Smooth muscle cell of the brain vasculature (primary cell): ENCODE measurements at places on chromosomes 13 and 19.

- no peak for DNase-seq
Observed at GRCh38 chr19:43913383-43913782, 21.7 kb downstream of the ZNF45 start.

DNA sequence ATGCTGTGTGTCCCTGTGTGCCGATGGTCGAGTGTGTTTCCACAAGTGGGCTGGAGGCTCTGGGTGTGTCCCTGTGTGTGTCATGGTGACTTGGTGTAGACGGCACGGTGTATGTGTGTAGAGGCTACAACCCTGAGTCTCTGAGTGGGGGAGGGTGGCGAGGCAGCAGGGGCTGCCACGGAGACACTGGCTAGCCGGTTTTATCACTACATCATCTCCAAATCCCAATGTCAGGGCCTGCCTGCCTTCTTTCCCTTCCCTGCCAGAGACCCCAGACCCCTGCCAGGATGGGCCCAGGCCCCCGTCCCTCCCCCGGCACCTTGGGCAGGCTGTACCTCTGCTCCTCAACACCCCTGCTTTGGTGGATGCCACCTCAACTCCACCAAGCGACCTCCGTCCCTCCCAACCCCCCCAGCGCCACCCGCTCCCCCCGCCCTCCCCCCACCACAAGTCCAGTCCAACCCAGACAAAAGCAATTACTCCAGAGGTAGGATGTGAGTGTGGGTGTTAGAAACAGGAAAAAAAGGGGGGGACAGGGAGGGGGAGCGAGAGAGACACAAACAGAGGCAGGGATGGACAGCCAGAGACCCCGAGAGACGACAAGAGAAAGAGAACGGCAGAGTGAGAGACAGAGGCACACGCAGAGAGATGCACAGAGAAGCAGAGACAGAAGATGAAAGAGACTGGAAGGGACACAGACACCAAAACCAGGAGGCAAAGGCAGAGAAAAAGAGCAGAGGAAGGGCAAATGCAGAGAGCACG is 21.6 kb upstream of the POU2F2 start:
- DNase-seq = no peak

DNA sequence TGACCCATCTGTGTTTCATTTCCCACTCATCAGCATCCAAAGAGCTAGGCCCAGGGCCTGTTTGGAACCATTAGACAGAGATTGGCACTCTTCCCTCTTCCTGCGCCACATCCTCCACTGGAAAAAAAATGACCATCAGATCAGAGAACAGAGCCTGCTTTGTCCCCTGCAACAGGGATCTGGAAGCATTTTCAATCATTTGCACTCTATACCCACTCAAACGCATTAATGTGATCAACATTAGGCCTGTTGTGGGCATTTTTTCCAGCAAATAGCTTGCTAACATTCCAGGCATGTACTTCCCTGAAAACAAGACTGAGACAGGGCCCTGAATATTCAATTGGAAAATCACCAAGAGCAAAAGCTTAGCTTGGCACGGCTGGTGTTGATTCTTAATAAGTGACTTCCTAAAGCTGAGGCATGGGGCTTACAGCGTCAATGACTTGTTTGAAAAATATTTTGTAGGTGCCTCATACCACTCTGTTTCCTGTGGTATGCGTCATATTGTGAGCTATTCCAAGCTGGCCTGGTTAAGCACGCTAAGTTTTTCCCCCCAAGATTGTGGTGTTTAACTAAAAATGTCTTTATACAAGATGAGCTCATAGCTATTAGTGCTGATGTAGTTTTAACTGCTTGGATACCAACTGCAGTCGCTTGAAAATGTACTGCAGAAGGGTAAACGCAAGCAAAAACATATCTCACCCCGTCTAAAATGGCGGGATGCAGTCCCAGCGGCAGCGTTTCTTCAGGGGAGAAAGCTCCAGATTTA is 404.4 kb downstream of the SPRY2 start:
- peak; percentile 77 for DNase-seq

- no peak for DNase-seq
Observed at GRCh38 chr13:44389876-44390275, 16.3 kb downstream of the SERP2 start.

- DNase-seq = no peak
Observed at GRCh38 chr13:50672025-50672424, 171.5 kb downstream of the DLEU7 start.

GRCh38 chr13:29582171-29582570 is 13.3 kb downstream of the SLC7A1 start:
- DNase-seq = no peak

- no peak for DNase-seq
Observed at GRCh38 chr19:54178581-54179261, 5.8 kb upstream of the TMC4 start.

GRCh38 chr19:5821521-5822180 is 16.8 kb downstream of the NRTN start:
- DNase-seq = no peak

GRCh38 chr19:19006213-19006612 is 27.1 kb downstream of the SUGP2 start:
- no peak for DNase-seq

DNA sequence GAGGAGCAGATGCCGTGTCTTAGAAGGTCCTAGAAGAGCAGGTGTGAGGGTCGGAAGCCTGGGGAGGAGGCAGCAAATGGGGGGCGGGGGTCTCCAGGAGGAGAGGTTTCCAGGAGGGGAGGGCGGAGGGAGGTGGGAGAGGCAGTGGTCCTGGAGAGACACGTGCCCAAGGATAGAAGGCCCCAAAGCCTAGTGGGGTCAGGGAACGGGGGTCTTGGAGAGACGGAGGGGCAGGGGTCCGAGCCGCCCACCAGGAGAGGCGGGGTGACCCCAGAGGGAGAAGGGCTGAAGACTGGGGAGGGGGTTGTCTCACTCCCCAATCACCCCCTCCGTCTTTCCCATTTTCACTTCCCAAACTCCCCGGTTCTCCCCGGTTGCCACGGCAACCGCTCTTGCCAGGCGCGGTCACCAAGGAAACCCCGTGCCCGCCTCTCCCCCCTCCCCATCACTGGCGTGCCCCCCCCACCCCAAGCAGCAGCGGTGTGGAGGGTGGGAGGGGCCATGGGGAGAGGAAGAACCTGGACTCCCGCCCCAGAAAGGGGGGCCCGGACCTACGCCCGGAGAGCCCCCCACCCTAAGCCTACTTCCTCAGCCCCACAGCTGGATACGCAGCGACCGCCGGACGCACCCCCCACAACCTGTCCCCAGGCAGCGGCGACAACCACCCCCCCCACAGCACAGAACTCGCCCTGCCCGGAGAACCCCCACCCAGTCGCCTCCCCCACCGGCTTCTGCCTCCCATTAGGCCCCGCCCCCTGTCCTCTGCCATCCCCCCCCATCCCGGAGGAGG is 988 bp downstream of the LRRC4B start:
- no peak for DNase-seq

DNA sequence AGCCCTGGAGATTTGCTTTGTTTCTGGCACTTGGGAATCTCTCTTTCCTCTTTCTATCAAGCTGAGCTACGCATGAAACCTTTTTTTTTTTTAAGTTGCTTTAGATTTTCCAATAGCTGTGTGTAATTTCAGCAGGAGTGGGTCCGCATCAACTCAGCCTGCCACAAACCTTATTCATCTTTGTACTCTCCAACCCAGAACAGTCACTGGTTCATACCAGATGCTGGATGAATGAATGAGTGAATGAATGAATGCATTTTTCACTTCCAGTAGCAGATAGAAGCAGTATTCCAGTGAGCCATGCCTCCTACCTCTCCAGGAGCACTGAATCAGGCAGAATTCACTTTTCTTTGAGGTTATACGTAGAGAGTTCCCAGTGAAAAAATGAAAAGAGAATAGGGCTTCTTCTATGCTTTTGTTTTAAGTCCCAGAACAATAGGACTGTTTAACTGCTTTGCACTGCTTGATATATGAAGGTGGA is 221.1 kb downstream of the TM9SF2 start:
- DNase-seq = no peak

GRCh38 chr19:39595950-39596349 is 6.4 kb upstream of the LGALS13 start:
- DNase-seq = no peak

DNA sequence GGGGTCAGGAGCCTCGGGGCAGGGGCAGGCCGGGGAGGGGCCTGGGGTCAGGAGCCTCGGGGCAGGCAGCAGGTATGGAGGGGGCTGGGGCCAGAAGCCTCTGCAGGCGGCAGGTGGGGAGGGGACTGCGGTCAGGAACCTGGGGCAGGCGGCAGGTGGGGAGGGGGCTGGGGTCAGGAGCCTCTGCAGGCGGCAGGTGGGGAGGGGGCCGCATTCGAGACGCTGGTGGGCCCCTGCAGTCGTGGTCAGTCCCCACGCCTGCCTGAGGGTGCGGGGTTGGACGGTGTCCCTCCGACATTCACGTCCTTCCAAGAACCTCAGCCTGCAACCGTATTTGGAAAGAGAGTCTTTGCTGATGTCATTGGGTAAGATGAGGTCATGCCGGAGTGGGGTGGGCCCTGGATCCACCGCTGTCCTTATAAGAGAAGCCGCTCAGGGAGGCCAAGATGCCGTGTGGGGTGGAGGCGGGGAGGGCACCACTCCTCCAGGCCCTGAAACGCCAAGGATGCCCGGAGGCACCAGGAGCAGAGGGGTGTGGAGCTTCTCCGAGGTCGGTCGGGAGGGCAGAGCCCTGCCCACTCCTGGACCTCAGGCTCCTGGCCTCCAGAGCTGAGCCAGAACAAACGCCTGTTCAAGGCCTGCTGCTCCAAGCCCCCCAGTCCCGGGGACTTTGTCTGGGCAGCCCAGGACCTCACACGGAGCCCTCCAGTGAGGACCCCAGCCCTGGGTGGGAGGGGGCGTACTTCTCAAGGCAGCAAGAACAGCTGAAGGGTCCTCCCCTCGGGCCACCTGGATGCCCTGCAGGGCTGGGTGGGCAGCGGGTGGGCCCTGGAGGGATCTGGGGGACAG is 30.1 kb downstream of the PIP5K1C start:
- DNase-seq = no peak

DNA sequence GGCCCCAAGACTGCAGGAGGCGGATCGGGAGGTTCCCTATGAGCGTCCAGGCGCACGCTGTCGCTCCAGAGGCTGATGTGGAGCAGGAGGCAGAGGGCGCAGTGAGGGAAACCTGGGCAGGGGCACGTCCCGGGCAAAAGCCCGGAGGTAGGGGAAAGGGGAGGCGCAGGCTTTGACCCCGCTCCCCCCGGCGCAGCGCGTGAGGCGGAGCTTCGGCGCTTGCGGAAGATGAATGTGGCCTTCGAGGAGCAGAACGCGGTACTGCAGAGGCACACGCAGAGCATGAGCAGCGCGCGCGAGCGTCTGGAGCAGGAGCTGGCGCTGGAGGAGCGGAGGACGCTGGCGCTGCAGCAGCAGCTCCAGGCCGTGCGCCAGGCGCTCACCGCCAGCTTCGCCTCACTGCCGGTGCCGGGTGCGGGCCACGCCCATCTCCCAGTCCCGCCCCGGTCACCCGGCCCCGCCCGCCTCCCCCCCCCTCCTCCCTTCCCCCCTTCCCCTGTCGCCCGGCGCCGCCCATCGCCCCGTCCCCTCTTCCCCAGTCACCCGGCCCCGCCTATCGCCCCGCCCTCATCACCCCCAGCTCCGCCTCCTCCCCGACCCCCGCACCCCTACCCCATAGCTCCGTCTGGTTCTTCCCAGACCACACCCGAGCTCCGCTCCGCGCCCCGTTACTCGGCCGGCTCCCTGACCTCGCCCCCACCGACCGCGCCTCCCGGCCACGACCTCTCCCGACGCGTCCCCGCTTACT is 4.1 kb downstream of the HMG20B start:
- no peak for DNase-seq

GRCh38 chr13:111572956-111573761 is 252.7 kb downstream of the TEX29 start:
- DNase-seq = no peak

DNA sequence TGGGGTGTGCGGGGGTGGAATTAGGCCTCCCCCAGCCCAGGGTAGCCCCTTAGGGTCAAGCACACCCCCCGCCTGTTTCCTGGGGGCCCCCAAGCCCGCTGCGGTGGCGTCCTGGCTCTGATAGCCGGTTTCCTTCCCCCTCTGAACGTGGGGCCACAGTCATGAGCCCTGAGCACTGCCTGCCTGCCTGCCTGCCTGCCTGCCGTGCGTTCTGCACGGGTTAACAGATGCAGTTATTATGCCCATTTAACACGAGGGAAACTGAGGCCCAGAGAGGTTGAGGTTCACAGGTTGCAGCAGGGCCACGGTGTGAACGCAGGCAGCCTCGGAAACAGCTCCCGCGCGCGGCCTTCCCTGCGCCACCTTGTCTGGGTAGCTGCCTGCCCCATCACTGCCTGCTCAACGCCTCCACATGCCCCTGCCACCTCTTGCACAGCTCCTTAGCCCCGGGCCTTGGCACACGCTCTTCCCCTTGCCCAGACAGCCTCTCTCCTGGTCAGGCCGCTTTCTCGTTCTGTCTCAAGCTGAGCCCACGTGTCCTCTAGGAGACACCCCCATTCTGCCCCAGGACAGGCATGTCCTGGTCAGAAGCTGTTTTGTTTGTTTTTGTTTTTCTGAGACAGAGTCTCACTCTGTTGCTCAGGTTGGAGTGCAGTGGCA is 1.2 kb upstream of the GAMT start:
- DNase-seq = no peak

DNA sequence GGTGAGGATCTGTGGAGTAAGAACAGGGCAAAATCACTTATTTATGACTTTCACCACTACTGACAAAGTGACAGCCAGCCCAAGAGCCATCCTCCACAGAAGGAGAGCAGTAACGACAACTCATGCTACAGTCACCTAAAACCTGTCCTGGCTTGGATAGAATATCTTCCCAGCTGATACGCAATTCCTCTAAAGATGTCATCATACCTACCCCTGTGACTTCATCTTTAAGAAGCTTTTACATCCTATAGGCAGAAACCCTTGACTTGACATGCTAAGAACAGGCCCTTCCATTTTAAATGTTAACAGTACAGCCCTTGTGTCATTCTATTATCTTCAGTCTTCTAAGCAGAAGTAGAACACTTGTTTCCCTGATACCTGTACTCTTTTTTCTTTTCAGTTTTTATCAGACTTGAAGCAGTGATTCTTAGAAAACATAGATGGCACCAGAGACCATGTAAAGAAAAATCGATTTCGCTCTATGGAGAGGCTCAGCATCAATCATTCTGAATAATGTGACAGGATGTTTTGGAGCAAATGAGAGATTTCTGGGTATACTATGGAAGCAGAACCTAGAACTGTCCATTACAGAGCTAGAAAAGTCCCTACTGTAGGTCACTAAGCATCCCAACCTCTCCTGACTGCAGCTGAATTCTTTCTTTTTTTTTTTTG is 20.1 kb downstream of the STOML3 start:
- DNase-seq = no peak

DNA sequence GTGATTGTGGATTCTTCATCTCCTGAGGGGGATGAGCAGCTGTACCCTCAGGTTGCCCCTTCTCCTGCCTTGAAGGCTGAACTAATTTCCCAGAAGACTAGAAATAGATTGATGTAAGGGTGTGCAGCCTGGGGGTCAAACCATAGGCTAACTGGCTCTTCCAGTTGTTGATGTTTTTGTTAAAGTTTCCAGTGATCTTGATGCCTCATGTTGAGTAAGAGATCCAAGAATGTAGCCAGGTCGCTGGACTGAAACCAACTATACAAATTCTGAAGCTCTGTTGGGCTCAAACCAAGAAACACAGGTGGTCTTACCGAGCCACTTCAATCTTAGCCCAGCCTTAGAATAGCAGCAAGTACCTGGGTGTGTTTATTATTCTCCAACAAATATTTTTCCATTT is 391.8 kb downstream of the KLF5 start:
- no peak for DNase-seq

GRCh38 chr19:22610121-22610520 is 24.0 kb upstream of the ZNF492 start:
- no peak for DNase-seq

GRCh38 chr19:31269425-31270127 is 79.7 kb downstream of the TSHZ3 start:
- DNase-seq = no peak
